HCEC 1CT (cell line): ENCODE measurements at places on chromosomes 6 and 20.

GRCh38 chr6:169575365-169575764 is 126.5 kb downstream of the WDR27 start:
- no peak for DNase-seq

DNA sequence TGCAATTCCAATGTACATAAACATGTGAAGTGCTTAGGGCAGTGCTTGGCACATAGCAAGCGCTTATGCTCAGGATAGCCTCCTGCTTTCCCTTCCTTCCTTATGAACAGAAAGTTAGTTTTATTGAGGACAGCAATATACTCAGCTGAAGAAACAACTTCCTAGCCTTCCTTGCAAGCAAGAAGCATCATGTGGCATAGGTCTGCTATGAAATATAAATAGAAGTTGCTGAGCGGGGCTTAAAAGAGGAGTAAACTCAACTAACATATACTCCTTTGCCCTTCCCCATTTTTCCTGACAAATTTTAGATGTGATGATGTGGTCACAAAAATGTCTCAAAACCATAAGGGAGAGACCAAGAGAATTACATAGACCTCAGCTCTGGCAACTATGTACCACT is 98.9 kb downstream of the KIF16B start:
- no peak for DNase-seq

- DNase-seq, result no peak
These were observed 6.6 kb downstream of the TSPYL4 start for GRCh38 chr6:116247285-116247684.

DNA sequence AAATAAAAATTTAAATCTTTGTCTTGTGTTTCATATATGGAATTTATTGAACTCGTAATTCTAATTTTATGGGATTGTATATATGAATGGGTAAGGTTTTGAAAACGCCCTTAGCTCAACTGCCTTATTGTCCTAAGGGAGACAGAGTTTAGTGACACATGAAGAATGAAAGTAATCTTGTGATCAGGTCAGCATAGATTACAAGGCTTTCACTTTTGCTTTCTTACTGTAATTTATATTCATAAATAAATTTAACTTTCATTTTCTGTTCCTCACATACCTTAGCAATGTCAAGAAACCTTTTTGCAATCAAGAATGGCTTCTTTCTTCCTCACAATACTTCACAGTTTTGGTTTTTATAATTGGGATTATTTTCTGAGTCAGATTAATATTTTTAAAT is 14.4 kb downstream of the KPNA5 start:
- no peak for DNase-seq

- peak; percentile 55 for DNase-seq
These were observed 12.8 kb downstream of the ESF1 start for GRCh38 chr20:13771853-13772453.

DNA sequence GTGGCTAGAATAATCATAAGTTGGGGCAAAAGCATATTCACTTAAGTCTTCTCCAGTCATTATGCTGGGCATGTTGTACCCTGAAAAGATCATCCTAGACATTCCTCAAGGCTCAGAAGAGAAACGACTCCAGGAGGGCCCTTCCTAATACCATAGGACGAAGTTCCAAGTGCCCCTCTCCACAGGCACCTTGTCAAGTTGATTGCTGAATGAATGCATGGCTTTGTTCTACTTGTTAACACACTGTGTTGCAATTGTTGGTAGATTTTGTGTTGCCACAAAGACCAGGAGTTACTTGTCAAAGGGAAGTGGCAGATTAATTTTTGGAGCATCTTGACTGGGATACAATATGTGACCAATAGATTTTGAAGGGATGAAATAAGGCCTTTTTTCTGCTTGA is 194.3 kb upstream of the SMLR1 start:
- no peak for DNase-seq

- DNase-seq, result no peak
These were observed 165.4 kb downstream of the GRM4 start for GRCh38 chr6:33980176-33981175.

GRCh38 chr20:51059862-51060261 is 37.0 kb upstream of the KCNG1 start:
- DNase-seq, result peak; percentile 30

DNA sequence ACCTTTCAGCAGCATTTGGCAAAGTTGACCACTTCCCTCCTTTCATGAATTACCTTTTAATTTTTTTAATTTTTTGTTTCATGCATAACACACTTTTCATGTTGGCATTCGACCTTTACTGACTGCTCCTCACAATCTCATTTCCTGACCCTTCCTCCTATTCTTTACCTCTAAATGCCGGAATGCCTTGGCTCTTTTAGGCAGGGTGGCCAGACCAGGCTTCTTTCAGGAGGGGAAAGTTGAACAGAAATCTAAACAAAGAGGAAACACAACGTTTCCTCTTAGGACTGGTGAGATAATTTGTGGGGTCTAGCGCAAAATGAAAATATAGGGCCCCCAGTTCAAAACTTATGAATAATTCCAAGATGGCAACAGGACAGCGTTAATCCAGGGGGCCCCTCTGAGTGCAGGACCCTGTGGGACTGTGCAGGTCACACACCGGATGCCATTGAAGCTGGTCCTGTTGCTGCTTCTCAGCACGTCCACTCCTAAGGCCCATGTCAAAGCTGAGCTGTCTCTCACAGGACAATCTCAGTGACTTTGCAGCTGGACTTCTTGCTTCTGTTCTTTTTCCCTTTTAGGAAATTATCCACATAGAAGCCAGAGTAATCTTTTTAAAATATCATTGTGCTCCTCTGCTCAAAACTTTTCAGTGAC is 313.8 kb downstream of the HDGFL1 start:
- no peak for DNase-seq

GRCh38 chr20:46523696-46524328 is 10.5 kb upstream of the ZNF334 start:
- no peak for DNase-seq

- DNase-seq, result no peak
These were observed 26.0 kb downstream of the FAM229B start for GRCh38 chr6:112113431-112113830.

- peak; percentile 40 for DNase-seq
These were observed 3.7 kb downstream of the OGFR start for GRCh38 chr20:62808211-62808865.

- no peak for DNase-seq
These were observed 88.0 kb upstream of the JAG1 start for GRCh38 chr20:10761786-10762185.

GRCh38 chr6:135722679-135723078 is 128.8 kb upstream of the PDE7B start:
- DNase-seq, result peak; percentile 95

- no peak for DNase-seq
These were observed 199.2 kb upstream of the CDH4 start for GRCh38 chr20:61052776-61053442.

- DNase-seq, result no peak
These were observed 5.1 kb upstream of the MAP1LC3A start for GRCh38 chr20:34553366-34553867.

DNA sequence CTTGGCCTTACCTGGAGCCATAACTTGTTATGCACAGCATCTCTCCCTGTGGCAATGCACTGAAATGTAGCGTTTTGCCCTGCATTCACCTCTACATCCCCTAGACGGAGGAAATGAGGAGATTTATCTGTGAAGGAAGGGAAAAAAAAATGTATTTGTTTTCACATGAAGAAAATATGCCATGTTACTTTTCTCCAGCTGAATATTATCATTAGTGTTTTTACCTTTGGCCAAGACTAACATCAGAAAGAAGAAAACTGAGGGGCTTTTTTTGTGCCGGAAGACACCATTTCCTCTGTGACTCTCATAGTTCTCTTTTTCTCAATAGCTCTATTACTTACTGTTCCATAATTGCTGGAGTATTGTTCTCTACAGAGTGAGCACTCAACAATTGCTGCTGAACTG is 280.4 kb downstream of the PTPRK start:
- DNase-seq, result no peak

- no peak for DNase-seq
These were observed 30.4 kb downstream of the C6orf89 start for GRCh38 chr6:36916126-36916525.

GRCh38 chr20:49349694-49350252 is 71.9 kb upstream of the ZNFX1 start:
- DNase-seq, result no peak

DNA sequence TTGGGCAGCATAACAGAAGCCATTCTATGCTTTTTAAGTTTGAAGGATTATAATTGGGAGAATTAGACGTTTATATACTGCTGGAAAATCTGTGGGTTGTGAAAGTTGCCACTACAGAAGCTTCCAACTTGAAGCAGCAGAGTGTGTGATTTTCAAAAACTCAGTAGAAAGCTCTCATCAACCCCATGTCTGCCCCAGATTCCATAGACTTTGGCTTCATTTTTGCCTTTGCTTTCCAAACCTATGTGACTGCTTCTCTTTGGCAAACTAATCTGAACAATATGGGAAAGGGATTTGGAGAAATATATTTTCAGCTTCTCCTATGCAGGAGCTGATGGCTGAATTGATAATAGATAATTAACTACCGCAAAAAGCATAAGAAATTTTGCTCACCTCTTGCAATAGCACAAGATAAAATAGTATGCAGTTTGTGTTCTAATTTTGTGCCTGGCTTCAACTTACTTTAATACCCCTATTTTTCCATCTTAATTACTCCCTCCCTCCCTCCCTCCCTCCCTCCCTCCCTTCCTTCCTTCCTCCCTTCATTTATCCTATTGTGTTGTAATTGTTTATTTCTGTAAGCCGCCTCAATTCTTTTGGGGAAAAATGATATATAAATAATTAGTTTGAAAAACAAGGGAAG is 214.1 kb upstream of the HS3ST5 start:
- DNase-seq, result no peak

DNA sequence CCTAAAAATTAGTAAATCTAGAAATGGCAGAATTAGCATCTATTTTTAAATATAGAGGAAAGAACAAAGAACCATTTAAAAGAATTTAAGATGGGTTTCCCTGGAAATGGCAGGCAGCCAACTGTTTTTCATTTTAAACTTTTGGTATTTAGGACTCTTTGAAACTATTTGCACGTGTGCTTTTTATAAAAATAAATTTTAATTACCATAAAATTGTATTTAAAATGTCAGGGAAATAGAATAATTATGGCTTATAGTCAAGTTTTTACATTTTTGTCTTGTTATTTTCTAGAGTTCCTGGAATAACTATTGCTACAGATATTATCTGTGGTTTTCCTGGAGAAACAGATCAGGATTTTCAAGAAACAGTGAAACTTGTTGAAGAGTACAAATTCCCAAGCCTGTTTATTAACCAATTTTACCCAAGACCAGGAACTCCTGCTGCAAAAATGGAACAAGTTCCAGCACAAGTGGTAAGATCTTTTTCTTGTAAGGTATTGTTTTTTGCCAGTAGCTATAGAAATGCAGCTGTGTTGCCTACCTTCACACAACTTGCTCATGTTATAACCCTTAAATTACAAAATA is 528.7 kb upstream of the SOX4 start:
- no peak for DNase-seq

GRCh38 chr6:130050230-130050629 is 31.8 kb downstream of the L3MBTL3 start:
- DNase-seq, result no peak

GRCh38 chr6:35258336-35258735 is 1.2 kb upstream of the ZNF76 start:
- DNase-seq, result no peak

- no peak for DNase-seq
These were observed 124.7 kb upstream of the SPACA1 start for GRCh38 chr6:87922947-87923330.

- peak; percentile 67 for DNase-seq
These were observed 41.5 kb upstream of the ADGRF1 start for GRCh38 chr6:47083586-47084047.

GRCh38 chr6:45327956-45328522 is at the start of gene RUNX2:
TSS of gene RUNX2 (plus strand) at chr6:45328330. CDS start at chr6:45328727, 397 bp downstream.
- peak; percentile 67 for DNase-seq

DNA sequence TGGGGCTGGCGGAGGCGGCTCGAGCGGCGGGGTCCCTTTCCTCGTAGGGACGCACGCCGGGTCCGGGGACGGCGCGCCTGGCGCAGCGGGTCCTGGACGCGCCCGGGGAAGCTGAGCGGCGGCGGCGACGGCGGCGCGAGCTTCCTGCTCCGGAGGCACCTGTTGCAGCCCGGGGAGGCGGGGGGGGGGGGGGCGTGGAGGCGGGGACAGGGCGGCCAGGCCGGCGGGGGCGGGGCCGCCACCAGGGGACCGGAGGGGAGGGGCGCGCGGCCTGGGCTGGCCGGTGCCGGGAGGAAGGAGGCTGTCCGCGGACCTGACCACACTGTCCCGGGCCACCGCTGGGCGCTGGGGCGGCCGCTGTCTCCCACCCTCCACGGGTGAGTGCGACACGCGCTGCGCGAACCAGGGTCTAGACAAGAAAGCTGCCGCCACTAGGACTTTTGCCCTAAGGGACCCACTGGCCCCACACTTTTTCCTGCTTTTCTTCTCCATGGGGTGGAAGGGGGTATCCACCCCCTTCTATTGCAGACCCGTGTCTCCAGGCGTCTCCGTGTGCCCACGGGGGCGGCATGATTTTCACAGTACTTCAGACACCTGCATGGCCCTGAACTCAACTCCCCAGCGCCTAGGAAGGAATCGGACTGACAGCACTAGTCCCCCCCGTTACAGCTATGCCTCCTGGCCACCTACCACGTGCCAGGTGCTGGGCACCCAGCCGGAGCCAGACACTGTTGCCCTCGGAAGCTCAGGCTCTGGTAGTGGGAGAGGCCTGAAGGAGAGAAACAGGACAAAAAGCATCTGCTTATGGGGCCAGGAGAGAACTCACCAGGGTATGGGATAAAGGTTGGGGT is at the start of gene NFATC2:
NFATC2 (minus strand) TSS at position 149 of the 851 bp plus-strand sequence. CDS start 220 bp downstream, outside the sequence.
- DNase-seq, result no peak

DNA sequence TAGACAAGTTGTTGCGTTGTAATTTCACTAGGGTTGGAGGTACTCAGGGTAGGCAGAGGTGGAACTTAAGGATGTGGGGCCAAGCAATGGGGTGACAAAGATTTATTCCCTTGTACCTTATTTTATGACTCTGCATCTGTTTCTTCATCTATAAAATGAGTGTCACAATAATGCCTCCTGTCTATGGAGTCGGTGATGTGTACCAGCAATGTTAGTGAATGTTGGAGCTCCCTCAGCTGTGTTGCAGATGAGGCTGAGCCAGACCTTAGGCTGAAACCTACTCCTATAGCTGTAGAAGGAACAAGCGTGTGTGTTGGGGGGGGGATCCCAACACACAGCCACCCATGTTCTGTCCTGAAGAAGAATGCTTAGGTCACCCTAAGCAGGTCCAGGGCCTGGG is 4.5 kb downstream of the UBE2C start:
- DNase-seq, result no peak

GRCh38 chr20:58524814-58525213 is 9.6 kb upstream of the APCDD1L start:
- DNase-seq, result peak; percentile 48

DNA sequence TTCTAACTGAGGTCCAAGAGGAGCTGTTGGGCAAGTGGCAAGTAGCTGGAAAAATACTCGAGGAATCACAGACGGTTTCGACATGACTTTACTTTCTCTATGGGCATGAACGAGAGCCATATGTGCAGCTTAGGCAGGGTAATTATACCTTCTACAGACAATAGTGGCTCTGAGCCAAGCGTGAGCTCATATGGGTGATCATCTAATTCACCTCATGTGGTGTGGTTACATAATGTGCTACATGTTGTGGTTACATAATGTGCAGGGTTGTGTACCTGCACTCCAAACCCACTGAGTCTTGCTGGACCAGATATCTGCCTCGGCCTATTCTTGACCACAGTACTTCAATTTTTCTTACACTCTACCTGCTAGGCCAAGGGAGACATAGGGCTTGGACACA is 771.7 kb upstream of the EYS start:
- no peak for DNase-seq
